ENCODE measurements at places on chromosomes 4 and X.

- peak; percentile 53 for DNase-seq
Observed at GRCh38 chr4:77481856-77482255, 123.8 kb upstream of the CXCL13 start.

DNA sequence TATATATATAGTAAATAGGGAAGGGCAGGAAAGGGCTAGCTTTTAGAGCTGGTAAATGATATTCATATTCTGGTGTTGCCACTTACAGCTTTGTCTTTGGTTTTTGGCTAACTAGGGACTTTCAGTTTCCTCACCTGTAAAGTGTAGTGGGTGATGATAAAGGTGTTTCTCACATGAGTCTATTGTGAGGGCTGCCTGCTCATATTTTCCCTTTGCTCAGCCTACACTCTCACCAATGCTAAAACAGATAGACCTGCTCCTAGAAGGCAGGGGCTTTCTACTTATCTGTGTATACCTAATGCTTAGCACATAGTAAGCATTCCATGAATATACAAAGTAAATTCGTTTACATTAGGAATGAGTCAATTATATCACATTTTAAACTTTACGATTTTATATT lies 137.2 kb upstream of the HS3ST1 start:
- no peak for DNase-seq

GRCh38 chrX:139429913-139430312 lies 100.6 kb upstream of the F9 start:
- no peak for DNase-seq

GRCh38 chrX:119537487-119537886 lies 27.7 kb downstream of the STEEP1 start:
- DNase-seq, result no peak

- no peak for DNase-seq
Observed at GRCh38 chr4:157425897-157426296, 205.4 kb downstream of the GRIA2 start.

DNA sequence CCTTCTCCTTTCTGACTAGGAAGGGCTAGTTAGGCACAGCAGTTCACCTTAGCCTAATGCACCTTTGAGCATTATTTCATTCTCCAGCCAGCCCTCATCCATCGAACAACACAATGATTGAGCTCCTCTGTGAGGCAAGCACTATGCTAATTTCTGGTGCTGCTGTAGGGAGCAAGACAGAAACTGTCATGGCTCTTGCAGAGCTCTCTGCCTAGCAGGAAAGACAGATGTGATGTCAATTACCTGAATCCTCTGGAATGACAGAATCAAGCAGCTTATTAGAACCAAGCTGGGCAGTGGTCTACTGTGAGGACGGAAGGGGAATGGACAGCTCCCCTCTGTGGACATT lies 256.1 kb upstream of the NOCT start:
- no peak for DNase-seq

DNA sequence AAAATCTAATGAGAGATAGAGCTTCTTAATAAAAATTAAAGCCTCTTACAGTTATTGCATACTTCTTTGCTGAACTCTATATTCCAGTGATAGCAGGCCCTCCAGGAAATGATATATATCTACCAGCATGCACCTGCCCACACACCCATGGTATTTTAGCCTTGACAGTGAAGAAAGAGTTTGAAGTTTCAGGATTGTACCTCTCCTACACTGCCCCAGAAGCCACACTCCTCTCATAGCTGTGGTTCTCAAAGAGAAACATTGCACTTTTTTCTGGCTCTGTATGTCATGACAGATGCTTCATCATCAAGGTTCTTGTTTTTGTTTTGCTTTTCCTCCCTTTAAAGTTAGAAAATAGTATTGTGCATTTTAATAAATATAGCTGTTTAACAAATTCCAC lies 34.0 kb downstream of the INPP4B start:
- no peak for DNase-seq

DNA sequence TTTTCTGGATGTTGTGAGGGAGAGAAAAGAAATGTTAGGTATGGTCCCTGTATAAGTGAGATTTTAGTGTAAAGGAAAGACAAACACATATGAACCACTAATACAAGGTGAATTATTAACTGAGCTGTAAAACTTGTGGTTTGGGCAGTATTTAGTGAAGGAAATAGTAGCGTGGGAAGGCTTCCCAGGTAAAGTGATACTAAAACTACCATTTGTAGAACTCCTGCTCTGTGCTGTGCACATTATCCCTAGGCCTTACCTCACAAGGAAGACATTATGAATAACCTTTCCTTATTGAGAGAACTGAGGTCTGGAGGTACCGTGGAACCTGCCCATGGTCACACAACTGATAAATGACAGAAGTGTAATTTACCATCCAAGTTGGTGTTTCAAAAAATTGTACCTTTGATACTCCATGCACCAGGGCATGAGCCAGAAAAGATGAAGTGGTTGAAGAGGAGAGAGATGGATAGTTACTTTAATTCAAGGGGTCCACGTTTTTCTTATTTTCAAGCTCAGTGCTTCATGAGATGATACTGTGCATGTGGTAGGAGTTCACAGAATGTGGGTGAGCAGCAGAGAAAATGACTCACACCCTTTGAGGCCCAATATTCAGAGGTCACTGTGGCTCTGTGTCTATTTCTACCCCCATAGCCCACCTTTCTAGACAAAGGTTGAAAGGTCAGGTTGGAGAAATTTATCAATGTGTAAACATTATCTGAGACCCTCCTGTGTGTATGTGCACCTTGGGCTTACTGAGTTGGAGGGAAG lies 2.6 kb upstream of the VSIG4 start:
- DNase-seq, result no peak

GRCh38 chr4:159103384-159103990 lies 608 bp downstream of the RAPGEF2 start:
- peak; percentile 4 for DNase-seq

- DNase-seq, result no peak
Observed at GRCh38 chr4:972651-973424, 531 bp downstream of the DGKQ start.

- DNase-seq, result peak; percentile 33
Observed at GRCh38 chr4:159075531-159075932, 27.3 kb upstream of the RAPGEF2 start.

GRCh38 chr4:99179626-99180025 lies 35.5 kb upstream of the ADH4 start:
- DNase-seq, result no peak

GRCh38 chr4:11640584-11640983 lies 211.9 kb upstream of the HS3ST1 start:
- no peak for DNase-seq

DNA sequence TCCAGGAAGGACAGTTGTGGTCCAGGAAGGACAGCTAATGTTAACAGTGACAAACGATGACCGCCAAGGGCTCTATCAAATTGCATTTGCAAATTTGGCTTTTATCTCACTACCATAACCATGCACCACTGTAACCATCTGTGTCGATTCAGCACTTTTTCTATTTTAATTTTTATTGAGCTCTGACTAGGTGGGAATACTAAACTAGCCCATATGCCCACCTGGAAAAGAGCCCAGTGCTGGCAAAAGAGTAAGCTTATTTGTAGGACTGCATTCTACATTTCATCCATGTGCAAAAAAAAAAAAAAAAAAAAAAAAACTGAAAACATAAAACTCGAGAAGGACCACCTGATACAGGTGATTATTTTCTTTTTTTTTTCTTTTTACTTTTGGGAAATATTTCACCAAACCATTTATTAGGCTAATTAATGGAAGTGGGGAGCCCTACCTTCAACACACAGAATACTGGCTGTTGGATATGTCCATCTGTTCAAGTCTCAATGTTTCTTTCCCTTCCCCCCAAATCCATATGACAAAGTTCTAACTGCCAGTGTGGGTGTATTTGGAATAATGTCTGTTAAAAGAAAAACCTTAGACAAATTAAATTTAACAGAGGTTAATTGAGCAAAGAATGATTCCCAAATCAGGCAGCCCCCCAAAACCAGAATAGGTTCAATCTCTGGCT lies 99.5 kb upstream of the MXRA5 start:
- DNase-seq, result no peak

- no peak for DNase-seq
Observed at GRCh38 chr4:176653401-176654220, 139.1 kb downstream of the VEGFC start.

GRCh38 chr4:31204874-31205273 lies 484.7 kb downstream of the PCDH7 start:
- DNase-seq, result no peak

GRCh38 chrX:2145692-2146367 lies 354.9 kb downstream of the DHRSX start:
- peak; percentile 41 for DNase-seq

- no peak for DNase-seq
Observed at GRCh38 chrX:104112326-104112951, at the start of gene ZCCHC18. ZCCHC18 (plus strand) TSS chrX:104112523; CDS start chrX:104114112, 1,589 bp downstream.

GRCh38 chr4:16521156-16521915 lies 295.1 kb upstream of the TAPT1 start:
- no peak for DNase-seq

- DNase-seq, result no peak
Observed at GRCh38 chrX:112786076-112786475, 54.6 kb downstream of the AMOT start.

DNA sequence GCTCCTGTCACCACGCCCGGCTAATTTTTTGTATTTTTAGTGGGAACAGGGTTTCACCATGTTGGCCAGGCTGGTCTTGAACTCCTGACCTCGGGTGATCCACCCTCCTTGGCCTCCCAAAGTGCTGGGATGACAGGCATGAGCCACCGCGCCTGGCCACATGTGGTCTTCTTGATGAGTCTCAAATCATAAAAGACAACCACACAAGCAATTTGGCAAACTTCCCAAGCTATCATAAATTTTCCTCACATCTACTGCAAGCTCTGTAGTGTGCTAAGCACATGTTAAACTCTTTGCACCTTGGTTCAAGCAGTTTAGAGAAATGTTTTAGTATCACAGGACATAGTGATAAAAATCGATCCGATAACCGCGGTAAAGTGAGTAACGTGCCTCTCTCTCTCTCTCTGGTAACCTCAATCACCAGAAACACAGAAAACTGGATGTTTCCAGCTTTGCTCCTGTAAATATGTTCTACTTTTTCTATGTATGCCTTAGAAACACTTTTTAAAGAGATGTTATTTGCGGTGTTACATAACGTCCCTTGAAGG lies 256.8 kb downstream of the DHRSX start:
- peak; percentile 3 for DNase-seq

DNA sequence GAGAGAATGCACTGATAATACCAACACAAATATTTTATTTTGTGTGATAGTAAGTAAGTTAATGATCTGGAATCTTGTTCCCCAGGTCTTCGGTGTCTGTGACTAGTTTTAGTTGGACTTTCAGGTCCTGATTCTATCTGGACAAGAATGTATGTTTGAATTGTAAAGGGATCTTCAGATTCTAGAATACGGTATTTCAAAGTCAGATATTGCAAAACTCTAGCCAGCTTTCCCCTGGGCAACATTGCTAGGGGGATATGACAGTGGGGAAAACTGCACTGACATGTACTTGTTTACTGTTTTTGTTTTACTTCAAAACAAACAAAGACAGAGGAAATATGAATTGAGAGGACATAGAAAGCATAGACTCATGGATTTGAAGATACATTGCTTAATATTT lies 489.0 kb downstream of the FAM133A start:
- DNase-seq, result no peak

DNA sequence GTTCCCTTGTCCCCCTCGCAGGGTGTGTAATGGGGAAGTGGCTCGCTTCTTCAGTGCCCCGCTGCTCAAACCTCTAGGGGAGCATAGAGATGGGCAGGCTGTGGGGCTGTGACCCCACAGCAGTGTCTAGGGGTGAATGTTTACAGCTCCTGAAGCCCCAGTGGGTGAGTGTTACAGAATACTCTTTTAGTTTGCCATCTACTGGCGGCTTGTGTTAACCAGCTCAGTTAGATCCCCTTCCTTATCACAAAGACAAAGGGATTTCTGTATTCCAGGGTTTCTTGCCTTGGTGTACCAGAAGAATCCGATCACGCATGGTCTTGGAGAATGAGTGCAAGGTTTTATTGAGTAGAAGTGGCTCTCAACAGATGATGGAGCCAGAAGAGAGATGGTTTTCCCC lies 108.1 kb upstream of the IQCM start:
- no peak for DNase-seq

- DNase-seq, result no peak
Observed at GRCh38 chr4:113637823-113638561, 123.5 kb downstream of the CAMK2D start.

DNA sequence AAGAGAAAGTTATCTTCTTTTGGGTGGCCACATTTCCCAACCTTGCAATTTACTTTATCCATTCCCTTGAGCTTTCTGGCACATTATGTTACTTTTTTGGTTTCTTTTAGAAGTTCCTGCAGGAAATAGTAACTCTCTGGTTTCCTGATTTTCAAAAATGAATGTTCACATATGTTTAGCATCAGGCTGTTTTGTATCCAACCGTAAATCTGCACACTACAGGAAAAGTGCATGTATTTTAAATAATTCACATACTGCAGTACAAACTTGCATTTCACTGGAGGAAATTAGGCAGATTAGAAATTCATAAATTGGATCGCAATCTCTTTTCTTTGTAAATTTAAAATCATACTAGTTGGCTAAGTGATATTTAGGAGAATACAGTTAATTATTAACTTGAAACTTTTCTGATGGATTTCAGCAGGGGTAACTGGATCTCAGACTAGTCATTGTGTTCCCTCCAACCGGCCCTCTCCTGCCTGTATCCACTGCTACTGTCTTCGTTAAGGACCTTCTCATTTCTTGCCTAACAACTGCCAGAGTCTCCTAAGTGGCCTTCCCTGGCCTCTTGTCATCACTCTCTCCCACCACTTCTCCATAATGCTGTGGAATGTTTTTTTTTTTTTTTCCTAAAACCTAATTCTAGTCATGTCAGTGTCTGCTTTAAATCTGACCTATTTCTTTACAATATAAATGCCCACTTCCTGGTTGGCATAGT lies 137.2 kb downstream of the UNC5C start:
- no peak for DNase-seq

GRCh38 chr4:136829280-136829679 lies 703.0 kb downstream of the PCDH18 start:
- DNase-seq, result no peak

All from stromal cell of bone marrow (primary cell).